ENCODE measurements at places on chromosomes 6 and 20.

DNA sequence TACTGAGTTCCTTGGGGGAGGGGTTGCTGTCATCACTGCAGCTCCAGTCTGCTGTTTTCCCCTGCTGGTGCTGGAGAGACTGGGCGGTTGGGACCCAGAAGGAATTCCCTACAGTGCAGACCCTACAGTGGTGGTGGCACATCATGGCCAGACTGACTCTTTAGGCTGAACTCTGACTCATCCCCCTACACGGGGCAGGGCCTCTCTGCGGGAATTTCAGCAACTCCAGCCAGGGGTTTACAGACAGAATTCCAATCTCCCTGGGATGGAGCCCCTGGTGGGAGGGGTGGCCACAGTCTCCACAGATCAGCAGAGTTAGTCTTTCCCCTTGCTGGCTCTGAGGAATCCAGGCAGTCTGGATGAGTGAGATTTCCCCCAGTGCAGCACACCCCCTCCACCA, 46.9 kb upstream of the MAPK13 start:
- DNase-seq, result no peak

DNA sequence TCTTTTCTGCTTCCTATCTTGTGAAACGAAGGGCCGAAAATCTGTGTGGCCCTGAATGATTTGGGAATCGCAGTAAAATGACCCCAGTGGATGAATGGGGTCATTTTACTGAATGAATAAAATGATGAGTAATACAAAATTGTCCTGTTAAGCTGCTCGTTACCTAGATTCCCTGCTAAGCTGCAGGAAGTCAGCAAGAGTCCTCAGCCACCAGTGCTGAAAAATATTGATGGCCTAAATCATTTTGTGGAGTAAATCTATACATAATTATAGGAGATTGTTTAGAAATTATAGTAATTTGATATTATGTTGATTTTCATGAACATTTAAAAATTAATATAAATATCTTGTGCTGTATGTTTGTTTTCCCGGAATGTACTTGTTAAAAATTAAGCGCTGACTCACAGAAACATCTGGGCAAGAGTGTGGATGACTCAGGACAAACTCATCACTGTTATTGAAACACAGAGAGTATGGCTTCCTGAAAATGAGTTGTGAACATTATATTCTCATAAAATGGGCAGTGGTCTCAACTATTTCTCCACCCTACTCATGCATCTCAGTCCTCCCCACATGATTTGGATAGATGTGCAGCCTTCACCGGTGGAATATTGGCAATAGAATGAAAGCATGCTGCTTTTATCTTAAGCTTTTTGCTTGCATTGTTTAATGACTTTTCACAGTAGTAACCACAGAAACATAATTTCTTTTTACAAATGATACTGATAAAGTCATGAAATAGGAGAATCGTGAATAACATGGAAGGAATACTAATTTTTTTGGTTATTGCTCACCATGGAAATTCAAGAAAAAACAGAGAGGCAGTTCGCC, 36.2 kb upstream of the RGS17 start:
- DNase-seq, result no peak

GRCh38 chr6:130697995-130698535, 129.1 kb upstream of the SMLR1 start:
- DNase-seq, result peak; percentile 48

GRCh38 chr6:125952764-125953501, 3.6 kb upstream of the HINT3 start:
- peak; percentile 90 for DNase-seq

- no peak for DNase-seq
Measured at GRCh38 chr6:113526995-113527394, 330.1 kb upstream of the MARCKS start.

GRCh38 chr6:119128252-119128912, 49.9 kb upstream of the FAM184A start:
- no peak for DNase-seq

DNA sequence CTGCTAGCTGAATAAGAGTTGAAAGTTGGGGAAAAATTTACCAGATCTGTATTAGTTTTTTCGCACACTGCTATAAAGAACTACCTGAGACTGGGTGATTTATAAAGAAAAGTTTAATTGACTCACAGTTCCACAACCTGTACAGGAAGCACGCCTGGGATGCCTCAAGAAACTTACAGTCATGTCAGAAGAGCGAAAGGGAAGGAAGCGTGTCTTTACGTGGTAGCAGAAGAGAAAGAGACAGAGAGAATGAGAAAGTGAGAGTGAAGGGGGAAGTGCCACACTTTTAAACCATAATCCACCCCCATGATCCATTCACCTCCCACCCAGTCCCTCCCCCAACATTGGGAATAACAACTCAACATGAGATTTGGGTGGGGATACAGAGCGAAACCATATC, 79.6 kb downstream of the KHDC1L start:
- DNase-seq, result no peak

- no peak for DNase-seq
Measured at GRCh38 chr6:139904158-139904533, 529.7 kb upstream of the CITED2 start.

DNA sequence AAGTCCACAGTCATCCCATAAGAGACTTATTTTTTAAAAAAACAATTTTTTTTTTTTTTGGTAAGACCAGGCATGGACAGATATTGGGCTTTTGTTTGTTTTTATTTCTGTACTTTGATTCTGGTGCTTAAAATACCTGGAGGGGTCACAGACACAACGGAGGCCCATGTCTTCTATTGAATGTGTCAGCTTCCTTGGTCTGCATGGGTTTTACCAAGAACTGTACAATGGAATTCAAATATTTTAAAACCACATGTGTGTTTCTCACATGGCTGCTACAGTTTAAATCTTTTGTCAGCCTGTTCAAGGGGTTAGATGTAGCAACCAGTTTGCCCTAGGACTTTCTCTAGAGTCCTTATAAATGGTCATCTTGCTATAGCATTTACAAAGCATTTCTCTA, 139.8 kb downstream of the SOX4 start:
- DNase-seq, result no peak

DNA sequence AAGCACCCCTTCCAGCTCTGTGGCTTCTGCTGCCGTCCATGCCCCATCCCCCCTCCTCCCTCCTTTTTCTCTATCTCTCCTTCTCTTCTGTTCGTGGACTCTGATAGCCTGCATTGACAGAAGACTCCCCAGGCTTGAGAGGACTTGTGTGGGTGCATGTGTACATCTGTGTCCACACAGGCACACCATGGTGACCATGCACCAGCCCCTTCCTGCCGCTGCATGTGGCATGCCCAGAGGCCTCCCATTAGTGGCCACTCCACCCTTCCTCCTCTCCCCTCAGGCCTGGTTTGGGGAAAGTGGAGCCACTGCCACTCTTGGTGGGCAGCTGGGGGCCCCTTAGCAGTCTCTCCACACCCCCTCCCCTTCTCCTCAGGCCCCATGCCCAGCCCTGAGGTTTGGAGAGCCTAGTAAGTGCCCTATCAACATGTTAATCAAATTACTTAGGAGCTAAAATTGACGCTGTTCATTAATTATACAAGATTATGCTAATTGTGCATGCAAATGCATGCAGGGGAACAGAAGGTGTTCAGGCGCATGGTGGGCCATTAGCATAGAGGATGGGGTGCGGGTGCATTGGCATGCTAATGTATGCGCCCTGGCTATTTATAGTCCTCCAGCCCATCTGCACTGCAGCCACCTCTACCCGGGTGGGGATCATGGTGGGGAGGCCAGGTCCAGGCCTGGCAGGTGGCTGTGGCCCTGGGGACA, 45.9 kb downstream of the EBF4 start:
- DNase-seq, result no peak

DNA sequence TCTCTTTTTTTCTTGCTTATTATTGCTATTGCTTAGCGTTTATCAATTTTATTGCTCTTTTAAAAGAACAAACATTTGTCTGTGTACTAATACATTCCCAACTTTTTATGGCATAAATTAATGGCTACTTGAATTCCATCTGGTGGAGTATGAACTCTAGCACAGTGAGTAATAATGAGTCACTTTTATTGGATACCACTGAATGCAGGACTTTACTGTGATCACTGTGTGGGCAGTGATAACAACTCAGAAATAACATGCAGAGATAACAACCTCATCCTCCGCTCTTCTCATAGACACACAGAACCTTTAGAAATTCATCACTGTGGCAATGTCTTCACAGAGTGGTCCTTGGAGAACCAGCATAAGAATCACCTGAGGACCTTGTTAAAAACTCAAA, 174.9 kb upstream of the PRND start:
- DNase-seq, result no peak

- no peak for DNase-seq
Measured at GRCh38 chr6:27149150-27149549, 98.4 kb upstream of the PRSS16 start.

DNA sequence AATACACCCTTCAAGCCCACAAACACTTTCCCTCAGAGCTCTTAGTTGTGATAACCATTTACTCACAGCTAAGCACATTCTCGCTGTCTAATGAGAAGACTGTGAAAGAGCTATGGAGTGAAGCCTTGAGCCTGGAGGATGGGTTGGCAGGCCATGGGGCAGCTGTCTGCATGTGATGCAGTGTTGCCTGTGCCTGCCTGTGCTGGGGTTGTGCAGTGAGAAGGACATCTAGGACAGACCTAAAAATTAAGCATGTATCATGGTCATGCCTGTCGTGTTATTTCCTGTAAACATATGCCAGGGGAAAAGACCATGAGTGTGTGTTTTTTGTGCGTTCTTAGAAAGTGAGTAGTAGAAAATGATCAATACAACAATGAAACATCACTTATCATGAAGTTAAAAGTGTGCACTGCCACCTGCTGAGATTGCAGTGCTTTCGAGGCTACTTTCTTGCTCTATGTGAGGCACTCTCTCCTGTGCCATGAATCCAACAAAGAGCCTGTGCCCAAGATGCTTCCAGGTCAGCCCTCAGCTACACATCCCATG, 8.1 kb upstream of the ZC3H12D start:
- DNase-seq, result no peak

GRCh38 chr20:62258499-62259293, 20.4 kb downstream of the OSBPL2 start:
- no peak for DNase-seq

GRCh38 chr6:17021539-17021889, 80.3 kb upstream of the STMND1 start:
- DNase-seq, result no peak

GRCh38 chr6:169813969-169814368, 62.5 kb downstream of the ERMARD start:
- DNase-seq, result no peak

DNA sequence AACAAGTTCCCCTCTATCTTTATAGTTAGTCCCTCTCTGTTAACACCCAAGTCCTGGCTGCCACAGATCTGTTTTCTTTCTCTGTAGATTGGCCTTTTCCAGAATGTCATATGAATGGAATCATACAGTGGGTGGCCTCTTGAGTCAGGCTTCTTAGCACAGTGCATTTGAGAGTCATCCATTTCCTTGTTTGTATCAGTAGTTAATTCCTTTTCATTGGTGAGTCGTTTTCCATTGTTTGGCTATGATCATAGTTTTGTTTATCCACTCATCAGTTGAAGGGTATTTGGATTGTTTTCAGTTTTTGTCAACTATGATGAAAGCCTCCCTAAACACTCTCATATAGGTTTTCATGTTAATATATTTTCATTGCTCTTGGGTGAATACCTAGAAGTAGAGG, 248.3 kb downstream of the ARID1B start:
- no peak for DNase-seq

- no peak for DNase-seq
Measured at GRCh38 chr6:110671447-110671846, 143.8 kb downstream of the CDK19 start.

GRCh38 chr20:37220731-37221130, 40.9 kb downstream of the GHRH start:
- no peak for DNase-seq

DNA sequence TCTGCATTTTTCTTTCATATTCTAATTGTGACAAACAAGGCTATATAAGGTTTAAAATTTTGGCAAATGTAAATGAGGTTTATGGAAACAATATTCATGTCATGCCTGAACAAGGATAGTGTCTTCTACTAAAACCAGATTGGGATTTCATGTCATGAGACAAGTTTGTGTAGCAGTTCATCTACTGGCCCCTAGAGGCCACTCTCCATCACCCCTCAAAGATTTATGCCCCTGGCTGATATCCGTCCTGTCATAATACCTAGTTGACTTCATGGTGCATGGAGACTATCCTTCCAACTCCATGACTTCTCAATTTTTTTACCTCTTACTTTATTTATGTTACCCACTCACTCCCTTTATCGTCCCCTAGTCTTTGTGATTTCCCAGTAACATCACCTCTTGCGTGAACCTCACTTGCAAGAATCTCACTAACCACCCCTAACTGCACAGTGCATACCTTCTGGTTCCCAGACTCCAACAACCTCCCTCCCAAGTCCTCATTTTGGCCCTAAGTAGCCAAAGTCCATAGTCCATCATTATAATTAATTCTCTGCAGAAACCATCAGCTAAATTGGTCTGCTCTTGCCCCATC, 179.8 kb downstream of the TASP1 start:
- DNase-seq, result no peak

DNA sequence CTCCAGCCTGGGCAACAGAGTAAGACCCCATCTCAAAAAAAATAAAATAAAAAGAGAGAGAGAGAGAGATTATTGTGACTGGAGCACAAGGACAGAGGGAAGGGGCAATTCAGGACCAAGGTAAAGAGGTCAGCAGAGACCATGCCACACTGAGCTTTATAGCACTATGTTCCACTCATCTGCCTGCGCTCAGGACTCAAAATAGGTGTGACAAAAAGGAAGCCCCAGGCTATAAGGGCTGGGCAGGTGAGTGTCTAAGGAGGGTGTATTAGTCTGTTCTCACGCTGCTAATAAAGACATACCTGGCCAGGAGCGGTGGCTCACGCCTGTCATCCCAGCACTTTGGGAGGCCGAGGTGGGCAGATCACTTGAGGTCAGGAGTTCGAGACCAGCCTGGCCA, 23.1 kb upstream of the SRSF6 start:
- no peak for DNase-seq

DNA sequence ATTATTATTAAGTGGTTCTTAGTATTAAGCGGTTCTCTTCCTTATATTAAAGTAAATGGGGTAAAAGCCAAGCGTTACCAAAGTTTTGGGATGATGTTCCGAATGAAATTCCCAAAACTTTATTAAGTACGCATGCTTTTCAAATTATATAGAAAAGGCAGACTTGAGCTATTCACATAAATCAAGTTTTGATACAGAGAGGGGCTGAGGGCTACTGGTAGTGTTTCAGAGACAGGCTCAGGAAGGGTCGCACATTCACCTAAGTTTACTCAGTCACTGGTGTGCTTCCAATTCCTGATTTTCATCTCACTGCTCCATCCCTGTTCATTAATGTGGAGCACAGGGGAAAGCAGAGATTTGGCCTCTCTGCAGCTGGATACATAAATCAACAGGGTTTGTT, 652.2 kb downstream of the QKI start:
- DNase-seq, result no peak

- DNase-seq, result no peak
Measured at GRCh38 chr20:957544-957943, 41.4 kb upstream of the ANGPT4 start.

DNA sequence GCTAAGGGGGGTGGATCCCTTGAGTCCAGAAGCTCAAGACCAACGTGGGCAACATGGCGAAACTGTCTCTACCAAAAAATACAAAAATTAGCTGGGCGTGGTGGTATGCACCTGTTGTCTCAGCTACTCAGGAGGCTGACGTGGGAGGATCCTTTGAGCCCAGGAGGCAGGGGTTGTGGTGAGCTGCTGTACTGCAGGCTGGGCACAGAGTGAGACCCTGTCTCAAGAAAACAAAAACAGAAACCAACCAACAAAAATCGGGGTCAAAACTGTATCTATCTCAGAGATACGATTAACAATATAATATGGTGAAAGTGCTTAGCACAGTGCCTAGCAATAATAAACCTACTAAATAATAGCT, 20.7 kb upstream of the BCAS1 start:
- DNase-seq, result no peak

Data from H9 (cell line).